Activated naive CD8-positive, alpha-beta T cell treated with anti-CD3 and anti-CD28 coated beads for 36 hours (primary cell): ENCODE measurements at places on chromosomes 3 and 15.

- DNase-seq: no peak
Observed at GRCh38 chr15:64447536-64448315, 12.7 kb upstream of the ZNF609 start.

DNA sequence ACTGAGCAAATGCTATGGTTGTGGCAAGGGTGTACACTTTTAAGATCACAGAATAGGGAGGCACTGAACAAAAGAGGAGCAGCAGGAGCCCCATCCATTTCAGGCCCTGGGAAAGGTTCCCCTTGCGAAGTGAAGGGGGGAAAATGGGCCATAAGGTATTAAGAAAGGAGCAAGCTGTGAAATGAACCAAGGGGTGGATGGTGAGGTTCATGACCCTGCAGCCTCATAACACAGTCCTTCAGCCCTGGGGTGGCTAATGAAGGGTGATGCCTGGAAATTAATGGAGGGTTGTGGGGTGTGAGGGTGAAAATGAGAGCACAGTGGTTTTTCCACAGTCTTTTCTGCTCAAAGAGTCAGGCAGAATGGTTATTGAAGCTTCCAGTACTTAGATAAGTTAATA, 150.1 kb downstream of the PDZRN3 start:
- DNase-seq: no peak

- no peak for DNase-seq
Observed at GRCh38 chr15:62306851-62307504, 141.9 kb upstream of the C2CD4B start.

- no peak for DNase-seq
Observed at GRCh38 chr3:10432156-10432845, 73.1 kb downstream of the ATP2B2 start.

GRCh38 chr3:157045238-157045850, 114.6 kb downstream of the CCNL1 start:
- DNase-seq: no peak

- DNase-seq: peak; percentile 50
Observed at GRCh38 chr3:129343643-129344360, 65.1 kb downstream of the HMCES start.

DNA sequence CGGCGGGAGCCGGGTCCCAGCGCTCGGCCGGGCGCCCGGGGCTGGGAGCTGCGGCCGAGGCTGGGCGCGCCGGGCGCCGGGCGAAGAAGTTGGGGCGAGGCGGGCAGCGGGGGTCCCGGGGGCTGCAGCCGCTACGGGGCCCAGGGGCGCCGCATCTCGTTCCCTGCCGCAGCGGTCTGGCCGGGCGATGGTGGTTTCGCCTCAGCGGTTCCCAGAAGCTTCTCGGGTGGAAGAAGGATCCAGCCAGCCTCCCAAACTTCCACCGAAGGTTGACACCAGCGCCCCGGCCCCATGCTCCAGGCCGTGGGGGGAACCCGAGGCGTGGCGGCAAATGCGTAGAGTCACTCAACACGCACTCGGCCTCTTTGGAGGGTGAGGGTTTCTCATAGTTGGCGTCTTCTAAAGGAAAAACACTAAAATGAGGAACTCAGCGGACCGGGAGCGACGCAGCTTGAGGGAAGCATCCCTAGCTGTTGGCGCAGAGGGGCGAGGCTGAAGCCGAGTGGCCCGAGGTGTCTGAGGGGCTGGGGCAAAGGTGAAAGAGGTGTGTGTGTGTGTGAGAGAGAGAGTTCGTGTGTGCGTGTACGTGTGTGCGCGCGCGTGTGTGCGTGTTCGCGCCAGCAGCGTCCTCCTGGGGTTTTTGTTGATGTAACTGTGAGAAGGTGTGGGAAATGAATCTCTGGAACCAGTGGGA, 940 bp downstream of the BOC start:
- peak; percentile 13 for DNase-seq

DNA sequence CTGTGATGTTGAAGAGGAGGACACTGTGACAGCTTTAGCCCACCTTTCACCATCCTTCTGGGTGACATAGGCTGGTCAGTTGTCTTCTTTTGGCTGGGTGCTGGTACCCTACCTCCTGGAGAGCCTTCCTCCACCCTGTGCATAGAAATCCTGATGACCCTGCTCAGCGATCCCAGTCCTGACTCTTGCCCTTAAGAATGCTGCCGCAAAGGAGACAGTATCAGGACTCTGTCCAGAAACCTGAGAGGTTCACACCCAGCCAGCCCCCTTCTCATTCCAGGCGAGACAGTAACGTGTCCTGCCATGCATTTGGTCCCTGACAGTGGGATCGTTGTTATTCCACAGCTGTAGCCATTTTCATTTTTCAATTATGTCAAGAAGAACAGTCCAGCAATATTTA, 312.8 kb upstream of the CHRM5 start:
- DNase-seq: no peak

DNA sequence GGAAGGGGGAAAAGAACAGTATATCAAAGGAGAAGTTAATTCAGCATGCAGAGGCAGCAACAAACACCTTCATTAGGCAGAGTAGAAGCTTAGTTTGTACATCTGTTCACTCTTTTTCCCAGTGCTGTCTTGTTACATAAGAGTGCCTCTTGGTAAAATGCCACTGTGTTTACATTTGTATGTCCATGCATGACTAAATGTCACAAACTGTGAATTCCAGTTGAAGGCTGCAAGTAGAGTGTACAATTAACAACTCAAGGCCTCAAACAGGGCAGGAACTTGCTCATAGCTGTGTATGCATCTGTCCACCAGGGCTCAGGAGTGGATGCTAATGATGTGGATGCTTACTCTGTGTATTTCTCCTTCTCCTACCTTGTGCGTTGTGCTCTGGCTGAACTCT, 214.2 kb upstream of the TPM1 start:
- no peak for DNase-seq

DNA sequence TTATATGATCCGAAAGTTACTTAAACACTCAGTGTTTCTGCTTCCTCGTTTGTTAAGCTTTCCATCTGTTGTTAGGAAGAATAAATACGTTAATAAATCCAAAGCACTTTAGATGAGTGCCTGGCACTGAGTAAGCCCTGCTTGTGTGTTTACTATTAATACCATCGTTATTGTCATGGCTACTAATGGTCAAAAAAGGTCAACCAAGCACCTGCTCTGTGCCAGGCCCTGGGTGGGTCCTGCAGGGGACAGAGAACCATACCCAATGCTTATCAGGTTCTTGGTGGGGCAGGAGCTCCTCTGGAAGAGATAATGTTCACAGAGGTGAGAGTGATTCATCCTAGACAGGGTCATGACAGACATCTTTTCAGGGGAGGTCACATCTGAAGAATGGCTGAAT, 39.9 kb downstream of the GALNT15 start:
- no peak for DNase-seq

DNA sequence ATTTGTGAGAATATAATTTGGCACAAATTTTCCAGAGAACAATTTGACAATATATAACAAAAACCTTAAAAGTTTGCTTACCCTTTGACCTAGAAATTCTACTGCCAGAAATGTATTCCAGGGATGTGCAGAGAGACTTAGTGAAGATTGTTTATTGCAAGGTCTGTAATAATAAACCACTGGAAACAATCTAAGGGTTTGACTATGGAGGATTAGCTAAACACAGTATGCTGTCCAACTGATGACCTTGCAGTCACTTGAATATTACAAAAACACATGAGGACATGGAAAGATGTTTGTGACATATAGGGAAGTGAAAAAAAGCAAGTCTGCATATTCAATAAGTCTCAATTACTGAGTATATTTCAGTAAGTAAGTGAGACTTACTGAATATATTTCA, 48.1 kb upstream of the CDV3 start:
- no peak for DNase-seq

DNA sequence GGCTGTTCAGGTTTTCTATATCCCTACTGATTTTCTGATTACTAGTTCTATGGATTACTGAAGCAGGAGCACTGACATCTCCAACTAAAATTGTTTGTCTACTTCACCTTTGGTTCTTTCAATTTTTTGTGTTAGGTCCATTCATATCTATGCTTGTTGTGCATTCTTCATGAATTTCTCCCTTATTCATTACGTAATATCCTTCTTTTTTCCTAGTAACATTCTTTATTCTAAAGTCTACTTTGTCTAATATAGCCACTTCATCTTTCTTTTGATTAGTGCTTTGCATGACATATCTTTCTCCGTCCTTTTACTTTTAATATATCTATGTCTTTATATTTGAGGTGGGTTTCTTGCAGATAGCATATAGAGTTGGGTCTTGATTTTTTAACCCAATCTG, 116.3 kb upstream of the BHLHE40 start:
- no peak for DNase-seq

- DNase-seq: no peak
Observed at GRCh38 chr15:54388746-54389145, 410.5 kb downstream of the UNC13C start.

DNA sequence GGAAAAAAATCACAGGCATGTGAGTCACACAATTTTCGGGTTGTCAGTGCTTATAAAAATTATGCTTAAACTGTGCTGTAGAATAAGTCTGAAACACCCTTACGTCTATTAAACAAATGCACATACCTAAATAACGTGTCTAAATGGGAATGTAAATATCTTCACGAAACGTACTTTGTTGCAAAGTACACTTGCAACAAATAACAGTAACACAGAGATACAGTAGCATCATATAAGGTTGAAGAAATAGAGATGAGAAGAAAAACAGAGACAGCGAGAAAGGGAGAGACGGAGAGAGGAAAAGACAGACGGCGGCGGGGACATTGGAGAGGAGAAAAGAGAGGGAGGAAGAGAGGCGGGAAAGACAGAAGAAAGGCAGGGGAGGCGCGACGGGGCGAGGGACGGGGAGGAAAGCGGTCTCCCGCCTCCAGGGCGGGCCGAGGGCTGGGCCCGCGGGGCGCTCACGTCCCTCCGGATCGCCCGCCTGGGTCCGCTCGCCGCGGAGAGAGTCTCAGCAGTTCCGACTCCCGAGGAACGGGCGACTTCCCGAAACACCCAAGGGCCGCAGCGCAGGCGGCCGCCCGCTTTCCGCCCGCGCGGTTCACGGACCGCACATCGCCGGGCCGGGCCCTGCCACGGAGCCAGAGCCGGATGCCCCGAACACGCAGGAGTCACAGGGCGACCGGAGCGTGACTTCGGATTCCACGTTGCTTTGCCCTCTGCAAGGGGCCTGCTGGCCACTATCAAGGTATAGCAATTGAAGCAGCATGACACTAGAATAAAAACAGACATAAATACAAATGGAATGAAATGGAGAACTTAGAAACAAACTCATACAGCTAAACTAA, 153.4 kb downstream of the LMLN start:
- DNase-seq: no peak

DNA sequence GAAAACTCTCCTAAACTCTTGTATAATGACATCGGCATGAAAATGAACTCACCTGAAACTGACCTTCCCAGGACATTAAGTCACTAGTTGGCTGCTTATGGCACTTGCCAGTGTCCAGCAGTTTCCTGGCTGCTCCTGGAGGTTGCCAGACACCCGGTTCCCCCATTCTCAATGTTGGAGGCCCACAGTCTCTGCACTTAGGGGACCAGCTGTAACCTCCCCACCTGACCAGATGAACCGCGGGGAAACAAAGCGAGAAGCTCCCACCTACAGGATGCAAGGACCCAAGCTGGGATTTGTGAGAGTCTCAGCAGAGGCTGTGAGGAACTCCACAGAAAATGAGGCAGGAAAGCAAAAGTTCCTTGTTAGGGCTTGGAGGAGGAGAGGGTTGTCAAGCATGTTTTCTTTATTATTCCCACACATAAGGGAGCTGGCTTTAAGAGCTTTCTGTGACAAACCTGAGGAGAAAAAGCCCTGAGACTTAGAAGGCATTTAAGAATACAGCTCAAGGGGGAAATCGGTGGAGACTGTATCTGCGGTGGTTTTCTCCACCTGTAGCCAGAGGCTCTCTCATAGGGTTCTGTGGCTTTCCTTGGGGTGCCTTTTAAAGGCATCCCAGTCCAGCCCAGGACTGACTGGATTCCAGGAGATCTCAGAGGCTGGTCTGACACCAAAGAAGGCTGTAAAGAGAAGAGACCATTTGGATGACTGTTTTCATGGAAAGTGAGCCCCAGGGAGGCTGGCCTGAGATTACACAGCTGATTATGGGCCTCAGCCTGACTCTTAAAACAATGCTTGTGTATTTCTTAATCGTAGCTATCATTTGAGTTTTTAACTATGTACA, 4.6 kb downstream of the TPM1 start:
- DNase-seq: no peak

- DNase-seq: no peak
Observed at GRCh38 chr3:17030956-17031652, 146.3 kb downstream of the PLCL2 start.

DNA sequence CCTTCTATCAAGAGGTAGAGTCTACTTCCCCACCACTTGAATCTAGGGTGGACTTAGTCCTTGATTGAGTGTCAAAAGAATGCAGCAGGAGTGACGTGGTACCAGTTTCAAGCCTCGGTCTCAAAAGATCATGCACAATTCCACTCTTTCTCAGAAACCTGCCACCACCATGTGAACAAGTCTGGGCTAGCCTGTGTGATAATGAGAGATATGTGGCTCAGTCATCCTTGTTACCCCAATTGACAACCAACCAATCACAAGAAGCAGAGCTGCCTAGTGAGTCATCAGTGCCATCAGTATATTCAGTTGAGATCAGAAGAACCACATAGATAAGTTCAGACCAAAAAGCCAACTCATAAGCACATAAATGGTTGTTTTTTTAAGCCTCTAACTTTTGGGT, 374.5 kb downstream of the IL20RB start:
- no peak for DNase-seq

DNA sequence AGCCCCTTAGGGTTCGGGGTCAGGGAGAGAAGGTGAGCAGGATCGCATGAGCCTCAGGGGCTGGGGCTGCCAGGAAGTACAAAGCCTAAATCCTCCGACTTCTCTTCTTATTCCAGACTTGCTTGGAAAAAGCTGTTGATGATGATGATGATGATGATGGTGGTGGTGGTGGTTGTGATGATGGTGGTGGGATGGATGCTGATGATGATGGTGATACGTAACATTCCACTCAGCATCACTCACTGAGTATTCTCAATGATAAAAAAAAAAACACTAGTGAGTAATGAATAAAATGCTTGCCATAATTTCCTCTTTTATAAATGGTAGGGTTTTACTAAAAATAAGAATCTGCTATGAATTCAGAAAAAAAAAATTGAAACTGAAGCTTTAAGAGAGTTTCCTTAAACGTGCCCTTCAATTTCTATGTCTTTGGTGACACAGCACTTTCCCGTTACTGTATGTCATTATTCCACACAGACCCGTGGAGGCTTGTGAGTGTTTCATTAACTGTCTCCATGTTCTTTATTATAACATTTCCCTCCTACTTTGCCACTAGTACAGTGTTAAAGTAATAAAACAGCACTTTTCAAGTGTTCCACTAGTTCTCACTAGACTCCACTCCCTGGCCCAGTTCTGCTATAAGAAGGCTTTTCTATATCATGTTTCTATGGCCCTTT, 5.4 kb upstream of the ACAN start:
- no peak for DNase-seq

GRCh38 chr3:113626503-113627371, 69.7 kb downstream of the USF3 start:
- peak; percentile 6 for DNase-seq

- DNase-seq: no peak
Observed at GRCh38 chr3:99768808-99769501, 48.7 kb upstream of the CMSS1 start.
